ENCODE measurements at places on chromosomes 2 and 18.

DNA sequence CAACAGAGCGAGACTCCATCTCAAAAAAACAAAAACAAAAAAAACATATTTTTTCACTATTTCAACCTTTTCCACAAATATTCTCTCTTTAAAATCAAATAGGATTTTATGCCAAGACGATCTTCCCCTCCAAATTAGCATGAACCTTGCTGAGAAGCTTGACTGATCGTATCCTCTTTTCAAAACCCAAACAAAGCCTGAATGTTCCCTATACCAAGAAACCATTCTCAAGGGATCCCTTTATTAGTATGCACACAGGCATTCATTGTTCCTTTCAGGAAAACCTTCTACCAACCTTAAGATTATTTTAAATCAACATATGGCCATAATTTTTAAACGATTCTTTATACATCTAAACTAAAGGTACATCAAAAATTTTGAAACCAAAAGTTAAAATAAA, 6.3 kb downstream of the SPIRE1 start:
- no peak for DNase-seq

DNA sequence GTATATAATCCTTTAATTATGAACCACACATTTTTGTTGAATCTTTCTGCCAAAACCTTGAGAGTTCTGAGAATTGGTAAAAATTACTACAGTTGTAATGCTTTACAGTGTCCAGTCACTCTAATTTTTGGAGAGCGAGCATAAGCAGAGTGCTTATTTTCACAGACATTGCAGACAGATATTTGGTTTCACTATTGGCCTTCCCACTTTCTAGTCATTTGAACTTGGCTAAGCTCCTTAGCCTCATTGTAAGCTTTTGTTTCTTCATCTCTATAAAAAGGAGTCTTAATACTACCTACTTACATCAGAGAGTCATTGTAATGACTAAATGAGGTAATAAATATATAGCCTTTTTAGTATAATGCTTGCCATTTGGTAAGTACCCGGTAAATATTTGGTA, 80.4 kb downstream of the LCLAT1 start:
- DNase-seq: peak; percentile 23

- DNase-seq: peak; percentile 97
These were observed 371.9 kb downstream of the IRS1 start for GRCh38 chr2:226427538-226428307.

- DNase-seq: peak; percentile 11
These were observed 80.2 kb downstream of the SMAD4 start for GRCh38 chr18:51110073-51110797.

GRCh38 chr18:26103579-26103978, 13.2 kb upstream of the SS18 start:
- DNase-seq: no peak

DNA sequence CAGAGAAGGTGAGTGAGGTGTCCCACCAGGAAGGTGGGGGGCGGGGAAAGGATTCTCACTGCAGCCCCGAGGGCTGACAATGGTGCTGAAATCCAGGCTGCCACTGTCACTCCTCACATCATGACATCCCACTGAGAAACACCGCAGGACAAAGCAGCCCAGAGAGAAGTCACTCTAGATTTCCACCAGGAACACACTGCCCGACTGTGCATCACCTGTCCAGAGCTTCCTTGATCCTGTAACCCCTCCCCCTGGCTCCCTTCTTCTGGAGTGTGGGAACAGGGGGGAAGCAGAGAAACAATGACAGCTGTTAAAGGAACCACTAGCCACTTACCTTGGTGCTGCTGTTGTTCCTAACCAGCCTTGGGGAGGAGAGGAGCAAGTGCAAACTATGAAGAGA, 69.9 kb downstream of the MRO start:
- no peak for DNase-seq

DNA sequence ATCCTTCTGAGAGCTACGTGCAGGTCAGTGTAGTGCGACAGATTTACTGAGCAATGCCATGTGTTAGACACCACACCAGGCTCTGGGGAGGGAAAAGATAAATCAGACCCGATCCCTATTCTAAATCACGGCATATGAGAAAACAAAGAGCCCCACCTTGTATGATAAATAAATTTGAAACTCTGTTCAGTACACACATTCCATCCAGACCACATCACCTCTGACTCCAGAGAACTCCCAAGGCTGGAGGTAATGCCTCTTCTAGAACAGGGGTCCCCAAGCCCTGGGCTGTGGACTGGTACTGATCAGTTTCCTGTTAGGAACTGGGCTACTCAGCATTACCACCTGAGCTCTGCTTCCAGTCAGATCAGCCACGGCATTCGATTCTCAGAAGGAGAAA, 77.3 kb downstream of the QPCT start:
- peak; percentile 14 for DNase-seq

- DNase-seq: peak; percentile 33
These were observed at the start of gene CMPK2 for GRCh38 chr2:6865346-6866274. TSS of gene CMPK2 (minus strand) at chr2:6865907. CDS start at chr2:6865696, 211 bp downstream.

DNA sequence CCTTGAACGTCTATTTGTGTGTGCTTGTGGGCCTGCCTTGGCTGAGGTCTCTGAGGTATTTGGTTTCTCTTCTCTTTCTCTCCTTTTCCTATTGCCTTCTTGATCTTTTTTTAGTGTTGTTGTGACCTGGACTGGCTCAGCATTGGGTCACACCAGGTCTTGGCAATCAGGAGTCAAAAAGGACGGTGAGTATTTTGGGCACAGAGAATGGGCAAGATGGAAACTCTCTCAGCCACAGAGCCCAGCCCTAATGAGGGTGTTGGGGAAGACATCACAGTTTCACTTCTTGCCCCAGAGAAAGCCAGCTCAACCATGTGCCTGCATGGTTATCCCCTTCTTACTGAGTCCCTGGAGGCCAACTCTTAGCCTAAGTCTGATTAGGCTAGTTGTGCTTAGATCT, 13.7 kb upstream of the INO80C start:
- no peak for DNase-seq

- no peak for DNase-seq
These were observed 163.4 kb upstream of the RASGRP3 start for GRCh38 chr2:33313039-33313438.

DNA sequence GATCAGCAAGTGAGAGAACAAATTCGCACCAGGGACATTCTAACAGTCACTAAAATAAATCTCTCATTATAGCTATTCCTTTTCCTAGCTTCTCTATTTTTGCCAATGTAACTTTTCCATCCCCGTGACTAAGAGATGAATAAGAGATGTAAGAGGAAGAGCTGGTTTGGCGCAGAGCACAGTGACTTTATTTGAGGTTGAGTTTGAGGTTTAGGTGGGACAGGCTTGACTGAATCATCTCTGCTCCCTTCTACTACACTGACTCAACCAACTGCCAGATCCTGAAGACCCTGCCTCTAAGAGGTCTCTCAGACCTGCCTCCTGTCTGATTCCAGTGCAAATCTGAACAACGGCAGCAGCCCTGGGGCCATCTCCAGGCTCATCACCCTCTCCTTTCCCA, 28.0 kb downstream of the RFX8 start:
- DNase-seq: peak; percentile 97

DNA sequence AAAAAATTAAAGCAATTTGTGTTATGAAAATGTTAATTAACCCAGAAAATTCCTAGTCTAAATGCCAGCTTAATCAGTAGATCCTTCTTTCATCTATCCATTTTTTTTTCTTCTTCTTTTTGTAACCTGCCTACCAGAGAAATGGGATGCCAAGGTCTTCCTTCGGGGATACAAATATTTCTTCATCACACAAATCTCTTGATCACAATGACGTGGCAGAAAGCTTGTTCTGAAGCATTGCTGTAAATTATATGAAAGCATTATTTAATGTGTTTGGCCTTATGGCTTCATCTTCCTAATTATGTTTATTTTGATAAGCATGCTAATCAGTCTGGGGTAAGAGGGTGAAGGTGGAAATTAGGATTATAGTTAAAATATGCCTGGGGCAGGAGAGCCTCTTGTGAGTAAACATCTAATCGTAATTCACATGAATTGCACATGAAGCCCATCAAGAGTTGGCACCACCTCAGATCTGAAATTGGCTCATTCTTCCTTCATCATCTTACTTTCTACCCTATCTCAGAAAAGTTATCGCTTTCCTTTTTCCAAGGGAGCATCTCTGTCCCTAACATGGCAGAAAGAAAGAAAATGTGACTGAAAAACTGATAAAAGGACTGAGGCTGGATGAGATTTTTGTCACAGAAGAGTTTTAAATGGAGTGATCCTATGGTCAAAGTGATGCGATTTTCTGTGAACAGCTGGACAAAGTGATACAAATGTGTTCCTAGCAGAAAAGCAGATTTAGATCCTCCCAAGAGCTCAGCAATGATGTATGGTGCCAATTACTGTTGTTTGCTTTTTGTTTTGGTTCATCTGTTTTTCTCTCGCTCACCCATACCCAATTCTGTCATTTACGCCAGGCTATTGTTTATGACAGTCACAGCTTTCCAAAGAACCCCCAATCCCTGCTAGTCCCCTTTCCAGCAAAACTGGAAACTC, 76.9 kb upstream of the PMAIP1 start:
- DNase-seq: no peak

DNA sequence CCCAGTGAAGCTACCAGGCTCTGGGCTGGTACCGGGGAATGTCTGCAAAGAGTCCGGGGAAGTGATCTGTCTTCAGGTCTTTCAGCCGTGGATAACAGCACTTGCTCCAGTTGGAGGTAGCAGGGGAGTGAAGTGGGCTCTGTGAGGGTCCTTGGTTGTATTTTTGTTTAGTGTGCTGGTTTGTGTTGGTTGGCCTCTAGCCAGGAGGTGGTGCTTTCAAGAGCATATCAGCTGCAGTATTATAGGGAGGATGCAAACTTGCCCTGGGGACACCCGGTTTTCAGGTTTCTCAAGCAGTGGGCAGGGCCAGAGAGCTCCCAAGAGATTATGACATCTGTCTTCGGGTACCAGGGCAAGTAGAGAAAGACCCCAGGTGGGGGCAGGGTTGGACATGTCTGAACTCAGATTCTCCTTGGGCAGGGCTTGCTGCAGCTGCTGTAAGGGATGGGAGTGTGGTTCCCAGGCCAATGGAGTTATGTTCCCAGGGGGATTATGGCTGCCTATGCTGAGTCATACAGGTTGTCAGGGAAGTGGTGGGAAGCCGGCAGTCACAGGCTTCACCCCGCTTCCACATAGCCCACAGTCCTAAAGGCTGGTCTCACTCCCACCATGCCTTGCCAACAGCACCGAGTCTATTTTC, 34.4 kb downstream of the ACAA2 start:
- peak; percentile 13 for DNase-seq

- DNase-seq: no peak
These were observed 365.4 kb upstream of the RGPD4 start for GRCh38 chr2:107461301-107461700.

DNA sequence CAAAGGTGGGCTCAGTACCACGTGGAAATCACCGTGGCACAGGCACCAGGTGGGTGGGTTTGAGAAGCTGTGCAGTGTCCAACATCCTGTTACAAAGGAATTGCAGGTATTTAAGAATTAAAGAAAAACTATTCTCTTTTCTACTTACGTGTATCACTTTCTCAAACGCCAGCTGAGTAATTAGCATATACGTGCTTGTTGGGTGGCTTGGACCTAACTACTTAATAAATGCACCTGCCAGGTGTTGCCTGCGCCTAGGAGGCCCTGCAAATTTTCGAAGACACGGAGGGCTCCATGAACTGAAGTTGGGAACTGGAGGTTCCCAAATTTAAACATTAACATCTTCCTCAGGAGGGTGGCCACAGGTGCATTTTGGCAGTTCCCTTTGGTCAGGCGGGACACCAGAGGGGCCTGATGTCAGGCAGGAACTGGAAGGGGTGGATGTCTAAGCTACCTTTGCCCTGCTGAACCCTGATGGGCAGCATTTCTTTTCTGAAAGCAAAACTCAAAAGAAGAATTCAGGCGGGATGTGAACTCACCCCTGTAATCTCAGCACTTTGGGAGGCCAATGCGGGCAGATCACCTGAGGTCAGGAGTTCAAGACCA, 84.8 kb downstream of the HS6ST1 start:
- no peak for DNase-seq

DNA sequence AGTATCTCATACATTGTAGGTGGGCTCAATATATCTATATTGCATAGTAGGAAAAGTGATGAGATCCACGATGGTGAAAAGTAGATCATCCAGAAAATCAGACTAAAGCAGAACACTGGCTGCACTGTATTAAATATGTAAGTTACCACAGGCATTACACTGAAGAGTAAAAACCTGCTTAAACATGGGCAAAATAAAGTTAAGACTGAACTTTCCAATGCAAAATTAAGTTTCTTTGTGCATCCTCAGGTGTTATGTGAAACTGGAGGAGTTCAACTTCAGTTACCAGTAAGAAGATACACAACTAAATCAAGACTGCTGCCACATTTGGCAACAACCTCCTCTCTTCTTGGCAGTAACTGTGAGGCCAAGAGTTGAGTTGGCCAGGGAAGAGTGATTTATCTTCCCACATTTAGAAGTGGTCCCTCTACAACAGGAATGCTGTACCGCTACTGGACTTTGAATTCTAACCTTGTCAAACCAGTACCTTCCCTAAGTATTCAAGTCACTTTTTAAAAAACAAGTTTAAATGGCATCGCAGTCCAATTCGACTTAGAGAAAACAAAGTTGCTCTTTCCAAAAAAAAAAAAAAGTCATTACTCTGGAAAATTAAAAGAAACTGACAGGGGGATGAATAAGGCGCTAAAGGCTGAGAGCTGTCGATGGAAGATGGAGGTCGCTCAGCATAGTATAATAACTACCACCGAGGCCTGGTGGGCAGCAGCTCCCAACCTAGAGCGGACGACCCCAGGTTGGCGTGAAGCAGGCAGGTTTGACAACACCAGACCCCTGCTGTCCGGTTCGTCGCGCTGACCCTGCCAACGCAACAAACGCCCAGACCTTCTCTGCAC, 1.1 kb downstream of the MAP4K3 start:
- DNase-seq: peak; percentile 82

- no peak for DNase-seq
These were observed 40.2 kb downstream of the MYOM1 start for GRCh38 chr18:3179430-3180089.

GRCh38 chr2:88170472-88170892, 336 bp downstream of the THNSL2 start:
- no peak for DNase-seq

DNA sequence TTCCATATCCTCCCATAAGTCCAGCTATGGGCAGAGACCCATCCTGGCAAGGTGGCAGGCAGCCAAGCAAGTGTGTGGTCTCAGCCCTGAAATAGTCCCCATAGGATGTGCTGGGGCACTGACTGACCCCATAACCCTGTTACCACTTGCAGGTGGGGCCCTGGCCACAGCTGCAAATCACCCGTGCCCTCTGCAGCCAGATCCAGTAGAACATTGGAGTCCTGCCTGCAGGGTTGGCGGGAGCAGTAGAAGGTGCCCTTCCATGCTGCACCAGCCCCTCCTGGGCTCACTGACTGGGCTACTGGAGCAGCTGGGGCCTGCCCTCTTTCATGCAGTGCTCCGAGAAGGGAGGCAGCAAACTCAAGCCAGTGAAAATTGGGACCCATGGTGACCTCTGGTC, 112.6 kb upstream of the MCFD2 start:
- DNase-seq: no peak

GRCh38 chr2:45859682-45860081, 208.2 kb downstream of the PRKCE start:
- no peak for DNase-seq

GRCh38 chr18:58535340-58536201, 93.3 kb downstream of the ALPK2 start:
- peak; percentile 71 for DNase-seq

- no peak for DNase-seq
These were observed 34.9 kb downstream of the CTIF start for GRCh38 chr18:48573632-48574283.

GRCh38 chr2:142112757-142113221, 18.0 kb downstream of the LRP1B start:
- peak; percentile 96 for DNase-seq

- DNase-seq: peak; percentile 1
These were observed 2045.3 kb upstream of the PIK3C3 start for GRCh38 chr18:39909706-39910105.
